Nephron progenitor cell (in vitro differentiated cells): ENCODE measurements at places on chromosomes 5 and 9.

DNA sequence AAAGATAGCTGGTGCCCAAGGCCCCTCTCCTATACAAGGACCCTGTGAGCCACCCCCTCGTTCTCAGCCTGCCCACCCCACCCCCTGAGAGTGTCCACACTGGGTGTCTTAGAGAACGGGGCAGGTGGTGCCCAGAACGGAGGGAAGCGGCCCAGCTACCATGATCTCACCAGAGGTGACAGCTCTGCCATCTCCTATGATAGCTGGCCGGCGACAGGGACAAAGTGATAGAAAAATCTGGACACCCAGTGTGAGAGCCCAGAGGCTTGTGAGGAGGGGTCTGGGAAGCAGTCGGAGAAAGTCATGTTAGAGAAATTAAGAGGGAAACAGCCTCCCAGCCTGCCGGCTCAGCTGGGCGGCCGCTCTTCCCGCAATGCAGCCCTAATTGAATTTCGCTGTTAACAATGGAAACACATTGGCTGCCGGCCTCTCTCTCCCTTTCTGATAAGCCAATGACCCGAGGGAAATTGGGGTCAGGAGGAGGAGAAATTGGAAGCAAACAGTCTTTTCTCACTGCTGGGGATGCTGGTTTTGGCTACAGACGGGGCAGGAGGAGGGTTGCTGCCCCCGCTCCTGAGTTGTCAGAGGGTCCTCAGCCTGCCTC is 32.3 kb downstream of the HK3 start:
- no peak for DNase-seq

DNA sequence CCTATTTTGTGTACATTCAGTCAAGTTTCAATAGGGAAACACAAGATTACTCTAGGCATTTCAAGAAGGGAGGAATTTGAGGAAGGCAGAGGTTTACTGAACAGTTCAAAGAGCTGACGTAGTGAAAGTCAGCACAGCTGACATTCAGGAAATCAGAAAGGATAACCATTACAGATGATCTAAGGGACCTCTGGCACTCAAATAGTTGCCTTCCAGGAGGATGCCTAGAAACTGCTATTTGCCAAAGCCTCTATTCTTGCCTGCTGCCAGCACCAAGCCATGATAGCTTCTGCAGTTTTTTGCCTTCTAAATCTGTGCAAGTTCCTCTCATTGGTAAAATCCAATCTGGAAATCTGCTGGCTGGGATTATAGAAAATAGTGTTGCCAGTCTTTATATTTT is 373.1 kb downstream of the CSNK1G3 start:
- DNase-seq = no peak

DNA sequence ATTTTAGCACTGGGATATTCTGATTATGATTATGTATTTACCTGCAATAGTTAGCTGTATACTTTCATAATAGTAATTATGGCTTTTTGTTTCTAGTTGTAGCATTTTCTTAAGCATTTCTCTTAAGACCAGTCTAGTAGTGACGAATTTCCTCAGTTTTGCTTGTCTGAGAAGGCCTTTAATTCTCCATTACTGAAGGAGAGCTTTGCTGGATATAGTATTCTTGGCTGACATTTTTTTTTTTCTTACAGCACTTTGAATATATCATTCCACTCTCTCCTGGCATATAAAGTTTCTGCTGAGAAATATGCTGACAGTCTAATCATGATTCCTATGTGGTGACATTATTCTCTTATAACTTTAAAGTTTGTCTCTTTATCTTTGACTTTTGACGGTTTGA is 181.1 kb upstream of the DMRTA1 start:
- no peak for DNase-seq

- no peak for DNase-seq
These were observed 768 bp upstream of the CER1 start for GRCh38 chr9:14723301-14723700.

GRCh38 chr5:151062405-151063141 is 18.3 kb downstream of the TNIP1 start:
- no peak for DNase-seq

DNA sequence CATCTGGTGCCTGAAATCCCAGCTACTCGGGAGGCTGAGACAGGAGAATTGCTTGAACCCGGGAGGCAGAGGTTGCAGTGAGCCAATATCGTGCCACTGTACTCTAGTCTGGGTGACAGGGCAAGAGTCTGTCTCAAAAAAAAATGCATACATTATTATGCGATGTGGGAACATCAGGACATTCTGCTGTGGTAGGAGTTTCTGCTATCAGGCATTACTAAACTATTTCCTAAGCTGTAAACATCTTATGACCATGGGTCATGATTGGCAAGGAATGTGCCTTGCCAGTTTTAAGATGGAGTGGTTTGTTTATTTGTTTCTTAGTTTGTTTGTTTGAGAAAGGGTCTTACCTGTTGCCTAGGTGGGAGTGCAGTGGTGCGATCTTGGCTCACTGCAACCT is 45.1 kb upstream of the FAM120A start:
- no peak for DNase-seq

DNA sequence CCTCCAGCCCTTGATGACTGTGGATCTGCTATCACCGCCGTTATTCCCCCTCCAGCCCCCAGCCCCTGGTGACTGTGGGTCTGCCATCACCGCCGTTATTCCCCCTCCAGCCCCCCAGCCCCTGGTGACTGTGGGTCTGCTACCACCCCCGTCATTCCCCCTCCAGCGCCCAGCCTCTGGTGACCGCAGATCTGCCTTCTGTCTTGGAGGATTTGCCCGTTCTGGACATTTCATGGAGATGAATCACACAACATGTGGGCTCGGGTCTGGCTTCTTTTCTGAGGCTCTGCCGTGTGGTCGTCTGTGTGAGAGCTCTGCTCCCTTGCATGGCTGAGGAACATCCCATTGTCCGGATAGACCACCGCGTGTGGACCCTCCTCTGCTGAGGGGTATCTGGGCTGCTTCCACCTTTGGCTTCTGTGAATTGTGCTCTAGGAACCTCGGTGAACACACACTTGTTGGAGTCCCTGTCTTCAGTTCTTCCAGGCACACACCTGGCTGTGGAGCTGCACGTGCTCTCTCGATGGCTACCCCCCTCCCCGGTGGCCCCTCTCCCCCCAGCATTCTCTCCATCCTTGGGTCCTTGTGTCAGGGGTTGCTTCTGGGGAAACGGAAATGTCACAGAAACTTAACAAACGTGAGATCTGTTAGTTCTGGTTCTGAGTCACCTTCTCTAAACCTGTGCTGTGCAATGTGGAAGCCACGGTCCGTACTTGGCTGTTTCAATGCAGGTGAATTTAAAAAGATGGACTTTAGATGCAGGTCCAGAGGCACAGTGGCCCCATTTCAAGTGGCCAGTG is 105.3 kb upstream of the COL5A1 start:
- no peak for DNase-seq

DNA sequence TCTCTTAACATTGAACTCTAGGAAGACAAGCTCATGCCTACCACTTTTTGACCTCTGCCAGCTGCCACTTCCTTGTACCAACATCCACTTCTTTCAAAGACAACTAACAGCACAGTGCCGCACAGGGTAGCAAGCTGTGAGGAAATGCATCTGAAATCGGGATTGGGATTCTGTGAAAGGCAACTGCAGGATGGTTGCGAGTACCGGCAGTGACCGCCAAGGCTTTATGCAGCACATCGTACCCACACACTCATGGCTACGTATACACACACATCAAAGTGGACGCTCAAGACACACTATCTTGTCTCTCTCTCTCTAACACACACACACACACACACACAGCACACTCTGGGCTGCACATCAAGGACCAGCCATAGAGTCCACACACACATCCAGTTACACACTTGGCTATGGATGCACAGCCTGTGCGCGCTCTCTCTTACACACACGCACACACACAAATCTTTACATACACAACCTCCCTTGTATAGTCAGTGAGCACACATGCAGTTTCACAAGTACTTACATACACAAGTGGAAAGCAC is 964 bp downstream of the HTR4 start:
- DNase-seq = no peak

DNA sequence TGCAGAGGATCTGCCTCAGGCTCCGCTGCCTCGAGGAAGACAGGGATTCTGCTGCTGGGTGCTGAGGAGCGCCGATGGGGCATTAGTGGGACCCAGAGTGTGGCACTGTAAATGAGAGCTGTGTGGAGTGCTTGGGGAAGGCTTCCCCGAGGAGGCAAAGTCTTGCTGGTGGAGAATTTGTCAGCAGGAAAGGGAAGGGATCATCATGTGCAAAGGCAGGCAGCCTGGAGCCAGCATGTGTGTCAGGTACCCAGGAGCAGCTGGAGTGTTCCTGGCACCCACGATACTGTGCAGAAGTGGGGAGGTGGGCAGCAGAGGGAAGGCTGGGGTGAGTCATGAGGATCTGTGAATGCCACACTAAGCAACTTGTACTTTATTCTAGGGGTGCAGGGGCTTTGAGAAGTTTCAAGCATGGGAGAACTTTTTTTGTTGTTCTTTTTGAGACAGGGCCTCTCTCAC is 12.3 kb downstream of the B4GALT7 start:
- no peak for DNase-seq

DNA sequence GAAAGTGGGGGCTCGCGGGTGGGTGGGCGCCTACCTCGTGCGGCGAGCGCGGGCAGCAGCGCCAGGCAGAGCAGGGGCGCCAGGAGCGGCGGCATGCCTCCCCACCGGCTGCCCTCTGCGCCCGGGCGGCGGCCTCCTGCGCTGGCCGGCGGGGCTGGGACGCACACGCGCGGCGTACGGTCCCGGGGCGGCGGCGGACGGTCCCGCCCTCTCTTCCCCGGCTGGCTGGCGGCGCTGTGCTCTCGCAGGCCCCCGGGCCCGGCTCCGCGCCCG is 220 bp downstream of the NOTCH1 start:
- DNase-seq = no peak

DNA sequence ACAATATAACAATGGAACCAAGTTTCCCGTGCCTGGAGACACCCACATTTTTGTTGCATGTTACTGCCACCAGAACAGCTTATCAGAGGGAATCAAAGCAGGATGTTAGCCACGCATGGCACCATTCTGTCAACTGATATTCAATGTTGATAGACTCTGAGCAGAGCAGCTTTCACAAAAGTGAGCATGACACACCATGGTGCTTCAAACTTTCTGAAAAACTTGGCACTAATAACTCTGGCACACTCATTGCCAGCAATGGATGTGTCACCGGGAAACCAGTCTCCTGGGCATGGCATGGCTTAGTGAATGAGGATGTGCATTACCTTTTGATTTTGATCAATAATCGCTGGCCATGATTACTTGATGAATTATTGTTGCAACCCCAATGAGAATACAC is 19.7 kb downstream of the NIPSNAP3B start:
- DNase-seq = no peak

GRCh38 chr5:174775081-174775480 is 50.7 kb downstream of the MSX2 start:
- DNase-seq = no peak

DNA sequence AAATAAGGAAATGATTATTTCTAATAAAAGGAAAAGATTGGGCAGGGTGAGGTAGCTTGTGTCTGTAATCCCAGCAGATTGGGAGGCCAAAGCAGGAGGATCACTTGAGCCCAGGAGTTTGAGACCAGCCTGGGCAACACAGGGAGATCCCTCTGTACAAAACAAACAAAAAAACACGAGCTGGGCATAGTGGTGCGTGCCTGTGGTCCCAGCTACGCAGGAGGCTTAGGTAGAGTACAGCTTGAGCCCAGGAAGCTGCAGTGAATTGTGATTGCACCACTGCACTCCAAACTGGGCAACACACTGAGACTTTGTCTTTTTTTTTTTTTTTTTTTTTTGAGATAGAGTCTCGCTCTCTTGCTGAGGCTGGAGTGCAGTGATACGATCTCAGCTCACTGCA is 18.8 kb downstream of the GDA start:
- no peak for DNase-seq

DNA sequence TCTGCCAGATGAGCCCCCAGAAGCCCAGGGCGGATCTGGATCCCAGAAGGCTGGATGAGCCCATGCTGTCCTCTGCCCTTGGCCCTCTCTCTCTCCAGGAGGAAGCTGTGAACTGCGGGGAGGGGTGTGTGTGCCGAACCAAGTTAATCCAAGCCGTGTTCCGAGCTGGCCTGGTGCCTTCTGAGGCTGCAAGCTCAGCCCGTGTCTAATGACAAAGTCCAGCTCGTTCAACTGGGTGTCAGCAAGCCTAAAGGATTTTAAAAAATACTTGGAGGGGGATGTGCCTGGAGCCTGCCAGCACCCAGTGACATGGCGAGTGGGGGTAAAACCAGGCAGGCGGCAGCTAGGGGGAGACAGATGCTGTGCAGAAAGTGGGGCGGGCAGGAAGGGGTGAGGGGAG is 8.0 kb downstream of the STC2 start:
- no peak for DNase-seq

DNA sequence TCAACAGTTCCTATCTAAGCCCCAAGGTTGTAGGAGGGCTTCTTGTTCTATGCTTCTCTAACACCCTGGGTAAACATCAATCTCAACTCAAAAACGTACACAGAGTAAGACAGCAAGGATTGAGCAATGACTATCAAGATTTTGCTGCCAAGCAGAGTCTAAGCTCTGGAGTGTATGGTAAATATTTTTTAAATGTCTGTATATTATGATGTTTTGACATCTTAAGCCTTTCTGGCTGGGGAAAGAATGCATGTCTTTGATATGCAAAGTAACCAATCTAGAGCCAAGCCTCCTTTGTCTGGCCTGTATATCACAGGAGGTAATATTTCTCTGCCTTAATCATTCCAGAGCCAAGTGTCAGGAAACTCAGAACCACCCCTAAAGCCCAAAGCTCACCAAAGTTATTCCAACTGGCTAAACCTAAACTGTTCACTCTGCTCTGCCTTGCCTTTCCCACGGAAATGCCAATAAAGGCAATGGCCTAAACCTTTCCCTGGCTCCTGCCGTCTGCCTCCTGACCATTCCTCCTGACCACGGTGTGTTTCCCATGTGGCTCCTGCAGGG is 45.2 kb downstream of the YIPF5 start:
- no peak for DNase-seq

DNA sequence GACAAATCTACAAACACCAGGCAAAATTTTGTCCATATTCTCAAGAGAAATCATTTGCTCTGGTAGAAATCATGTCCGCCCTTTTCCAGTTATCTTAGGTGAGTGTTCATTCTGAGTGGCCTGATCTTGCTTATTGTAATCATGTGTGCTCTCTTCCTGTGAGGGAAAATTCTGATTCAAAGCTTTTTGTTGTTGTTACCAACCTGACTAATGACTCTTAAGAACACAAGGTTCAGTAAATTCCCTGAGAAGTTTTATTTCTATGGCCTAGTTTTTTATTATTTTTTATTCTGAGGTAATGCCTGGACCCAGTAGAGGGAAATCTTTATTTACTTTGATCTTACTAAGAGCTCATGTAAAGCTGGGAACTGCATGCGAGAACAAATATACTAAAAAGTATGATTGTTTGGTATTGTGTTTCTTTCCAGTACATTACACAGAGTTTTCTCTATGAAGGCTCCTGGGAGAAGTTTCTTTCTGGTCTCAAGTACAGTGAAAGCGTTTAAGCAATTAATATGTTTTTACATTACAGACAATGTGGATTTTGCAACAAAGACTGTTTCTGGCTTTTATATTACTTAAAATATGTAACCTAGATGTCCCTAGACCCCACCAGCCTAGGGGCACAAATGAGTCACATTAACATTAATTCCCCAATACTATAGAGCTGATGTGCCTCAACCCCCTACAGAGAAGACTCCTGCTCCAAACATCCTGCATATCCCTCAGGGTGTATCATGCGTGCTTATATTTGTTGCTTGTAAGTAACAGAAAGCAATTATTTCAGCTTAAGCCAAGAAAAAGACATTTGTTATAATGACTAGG is 138.1 kb downstream of the TMEM167A start:
- DNase-seq = no peak
